ENCODE measurements at places on chromosomes 2 and 18.
A peak's percentile ranks its signal among the peaks of the same experiment; 100 is the strongest.

DNA sequence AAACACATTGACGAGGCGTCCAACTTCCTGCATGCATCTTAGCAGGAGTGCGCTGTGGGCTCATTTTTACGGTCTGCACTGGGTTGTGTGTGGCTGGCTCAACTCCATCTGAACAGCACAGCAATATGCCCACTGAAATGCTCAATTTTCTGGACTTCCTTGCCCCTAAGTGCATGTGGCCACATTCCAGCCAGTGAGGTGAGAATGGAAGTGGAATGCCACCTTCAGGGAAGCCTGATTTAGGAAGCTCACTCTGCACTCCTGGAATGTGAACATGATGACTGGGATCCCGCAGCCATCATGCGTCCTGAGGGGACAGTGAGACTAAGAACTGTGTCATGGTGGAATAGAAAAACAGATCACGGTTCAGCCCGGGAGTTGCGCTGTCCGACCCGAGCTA, 76.2 kb downstream of the PSMG2 start:
- DNase-seq = no peak

GRCh38 chr18:47997338-47997780, 66.9 kb upstream of the SMAD2 start:
- DNase-seq = no peak

DNA sequence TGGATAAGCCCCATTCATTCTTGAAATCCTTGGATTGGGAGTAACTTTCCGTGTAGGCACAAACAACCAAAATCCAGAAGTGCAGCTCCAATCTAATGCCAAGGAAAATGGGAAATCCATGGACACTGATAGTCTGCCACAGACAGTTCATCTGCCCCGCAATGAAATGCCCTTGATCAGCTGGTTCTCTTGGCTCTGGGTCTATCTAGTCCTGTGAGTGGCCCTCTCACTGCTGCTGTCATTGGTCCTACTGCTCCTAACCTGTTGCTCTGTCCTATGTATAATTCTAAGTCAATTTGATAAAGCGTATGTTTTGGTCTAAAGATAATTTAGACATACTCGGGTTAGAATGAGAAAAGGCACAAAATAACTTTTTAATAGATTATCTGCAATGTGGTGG, 13.7 kb upstream of the TMEM182 start:
- no peak for DNase-seq

GRCh38 chr18:76401498-76401897, 93.5 kb downstream of the ZNF516 start:
- DNase-seq = no peak

- DNase-seq = no peak
Measured at GRCh38 chr2:156077041-156077742, 255.3 kb downstream of the NR4A2 start.

GRCh38 chr2:54535599-54536195, 79.6 kb downstream of the SPTBN1 start:
- DNase-seq = peak; percentile 71

DNA sequence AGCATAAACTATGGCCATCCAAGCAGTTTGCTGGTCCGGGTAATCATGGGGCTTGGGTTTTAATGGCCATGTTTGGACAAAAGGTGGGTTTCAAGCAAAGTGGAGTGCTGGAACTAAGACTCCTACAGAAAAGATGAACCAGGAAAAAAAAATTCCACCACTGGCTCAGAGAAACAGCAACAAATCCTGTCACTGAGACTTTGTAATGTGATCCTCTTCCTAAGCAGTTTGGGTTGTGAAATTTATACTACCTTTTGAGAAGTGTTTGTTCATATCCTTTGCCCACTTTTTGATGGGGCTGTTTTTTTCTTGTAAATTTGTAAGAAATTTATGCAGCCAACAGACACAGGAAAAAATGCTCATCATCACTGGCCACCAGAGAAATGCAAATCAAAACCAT, 40.2 kb downstream of the MRPL33 start:
- no peak for DNase-seq

- DNase-seq = no peak
Measured at GRCh38 chr18:38801640-38802039, 1236.0 kb upstream of the CELF4 start.

DNA sequence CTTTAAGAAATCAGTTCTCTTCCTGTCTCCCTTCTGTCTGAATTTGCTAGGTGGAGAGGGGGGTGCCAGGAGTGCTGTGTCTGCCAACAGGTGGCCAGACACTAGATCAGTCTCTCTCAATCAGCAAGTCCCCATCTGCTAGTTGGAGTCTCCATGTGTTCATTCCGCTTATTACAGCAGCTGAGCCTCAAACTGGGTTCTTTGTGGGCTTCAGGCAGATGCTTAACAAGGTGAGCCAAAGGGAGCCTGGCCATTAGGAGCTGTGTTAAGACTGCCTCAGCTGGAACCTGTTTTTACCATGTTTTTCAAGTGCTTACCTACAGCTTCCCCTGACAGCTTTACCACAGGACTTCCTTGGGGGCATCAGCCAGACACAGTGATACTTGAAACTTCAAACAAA, 401.9 kb downstream of the LRP1B start:
- peak; percentile 30 for DNase-seq

GRCh38 chr2:61534926-61535325, 3.2 kb downstream of the XPO1 start:
- peak; percentile 24 for DNase-seq

- DNase-seq = no peak
Measured at GRCh38 chr2:176094349-176094748, 1.8 kb downstream of the HOXD13 start.

DNA sequence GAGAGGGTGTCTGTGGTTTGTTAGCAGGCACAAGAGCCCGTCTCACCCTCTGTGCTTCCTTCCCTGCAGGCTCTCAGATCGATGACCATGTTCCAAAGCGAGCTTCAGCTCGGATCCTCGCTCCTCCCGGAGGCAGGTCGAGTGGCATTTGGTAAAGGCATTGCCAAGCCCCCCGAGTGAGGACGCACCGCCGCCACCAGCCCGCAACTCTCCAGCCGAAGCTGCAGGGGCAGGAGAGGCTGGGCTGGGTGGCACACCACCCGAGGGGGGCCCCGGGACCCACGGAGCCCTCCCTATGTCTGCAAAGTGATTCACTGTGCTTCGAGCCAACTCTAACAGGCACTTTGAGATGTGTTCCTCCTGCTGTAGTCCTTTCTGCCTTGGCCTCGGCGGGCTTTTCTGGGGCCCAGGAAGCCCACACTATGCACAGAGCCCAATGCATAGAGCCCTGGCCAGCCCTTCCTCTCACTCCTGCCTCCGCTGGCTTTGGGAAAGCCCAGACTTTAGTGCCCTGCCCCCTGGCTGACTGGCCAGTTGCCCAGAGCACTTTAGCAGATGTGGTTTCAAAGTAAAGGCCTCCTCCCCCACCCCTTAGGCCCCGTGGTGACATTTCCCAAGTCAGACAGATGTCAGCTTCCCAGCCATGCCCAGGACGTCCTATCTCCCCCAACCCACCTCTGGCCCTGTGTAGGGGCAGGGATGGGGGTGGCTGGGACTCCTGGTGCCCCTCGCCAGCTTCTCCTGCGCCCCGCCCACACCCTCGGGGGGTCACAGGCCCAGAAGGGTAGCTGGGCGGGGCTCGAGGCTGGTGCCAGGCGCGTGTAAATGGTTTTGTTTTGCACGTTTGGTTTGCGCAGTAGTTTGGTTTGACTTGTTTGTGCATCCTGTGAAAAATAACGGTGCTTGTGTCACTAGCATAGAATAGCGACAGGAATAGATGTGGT, 23.3 kb upstream of the MAPRE3 start:
- DNase-seq = peak; percentile 55

DNA sequence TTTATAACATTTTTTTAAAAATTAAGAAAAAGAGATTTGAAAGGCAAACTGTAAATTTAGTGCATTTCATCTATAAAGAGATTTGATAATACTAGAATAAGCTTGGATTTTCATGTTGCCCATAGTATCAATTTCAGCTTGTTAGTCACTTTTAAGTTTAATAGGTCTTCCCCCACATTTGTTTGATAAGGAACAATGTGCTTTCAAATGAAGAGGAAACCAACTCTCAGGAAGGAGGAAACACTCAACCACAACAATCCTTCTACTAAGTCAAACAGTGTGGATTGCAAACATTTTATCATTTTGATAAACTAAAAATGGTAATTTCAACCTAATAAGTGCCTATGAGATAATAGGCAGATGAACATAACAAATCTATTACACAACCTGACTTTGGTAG, 397.1 kb upstream of the CDH20 start:
- no peak for DNase-seq

- DNase-seq = no peak
Measured at GRCh38 chr2:52181080-52181479, 1149.1 kb upstream of the NRXN1 start.

All from pons (tissue), 1 donor.